Activated B cell treated with CpG ODN at 0.5 μM for 24 hours (primary cell): ENCODE measurements at places on chromosomes 13 and 19. TPM values are rescaled to one million over a fixed set of nuclear protein-coding genes. Genes with fewer than 3 reads are reported as not detected.
A peak's percentile ranks its signal among the peaks of the same experiment; 100 is the strongest.

DNA sequence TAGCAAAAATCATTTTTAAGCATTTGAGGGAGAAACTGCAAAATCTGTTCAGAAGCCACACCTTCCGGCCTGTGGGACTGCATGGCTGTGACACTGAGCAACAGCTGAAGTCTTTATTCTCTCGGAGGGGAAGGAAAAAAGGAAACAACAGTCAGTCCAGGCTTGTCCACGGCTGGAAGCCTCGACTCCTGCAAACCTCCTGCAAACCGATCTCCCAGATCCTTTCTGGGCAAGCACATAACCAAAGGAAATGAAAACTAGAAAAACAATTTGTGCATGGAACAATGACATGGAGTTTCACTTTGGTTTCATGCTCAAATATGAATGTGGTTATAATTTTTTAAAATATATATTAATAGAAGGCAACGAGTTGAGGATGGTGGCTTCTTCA is 1.0 kb downstream of the COL4A1 start:
- H3K27ac ChIP-seq, result no peak overlapping the region
- no peak overlapping the region for H3K4me3 ChIP-seq
- DNase-seq, result no peak
- H3K27me3 ChIP-seq, result peaks cover 60% of the 10 kb centered on the region
- H3K36me3 ChIP-seq, result no peaks in the 10 kb centered on the region

GRCh38 chr13:113083402-113084061 is 22.1 kb upstream of the F7 start:
- no peak overlapping the region for H3K4me3 ChIP-seq
- peaks cover 12% of the 10 kb centered on the region for H3K36me3 ChIP-seq
- no peak for DNase-seq
- H3K4me1 ChIP-seq, result no peaks in the 10 kb centered on the region
- H3K27me3 ChIP-seq, result no peaks in the 10 kb centered on the region

GRCh38 chr19:1251330-1252220 is 3.2 kb downstream of the MIDN start:
- peak; percentile 53 for DNase-seq
- H3K4me3 ChIP-seq, result peak overlapping the region; percentile 89
- H3K4me1 ChIP-seq, result peaks cover 38% of the 10 kb centered on the region
- H3K27ac ChIP-seq, result peak overlapping the region; percentile 89

- H3K27ac ChIP-seq, result no peak overlapping the region
- no peak for DNase-seq
- no peak overlapping the region for H3K4me3 ChIP-seq
- H3K27me3 ChIP-seq, result no peaks in the 10 kb centered on the region
- no peaks in the 10 kb centered on the region for H3K4me1 ChIP-seq
These were observed 991.2 kb downstream of the UQCRFS1 start for GRCh38 chr19:28221736-28222135.

ATG4D gene
- total RNA-seq, result 37.8 and 39.1 TPM in 2 replicates

DNA sequence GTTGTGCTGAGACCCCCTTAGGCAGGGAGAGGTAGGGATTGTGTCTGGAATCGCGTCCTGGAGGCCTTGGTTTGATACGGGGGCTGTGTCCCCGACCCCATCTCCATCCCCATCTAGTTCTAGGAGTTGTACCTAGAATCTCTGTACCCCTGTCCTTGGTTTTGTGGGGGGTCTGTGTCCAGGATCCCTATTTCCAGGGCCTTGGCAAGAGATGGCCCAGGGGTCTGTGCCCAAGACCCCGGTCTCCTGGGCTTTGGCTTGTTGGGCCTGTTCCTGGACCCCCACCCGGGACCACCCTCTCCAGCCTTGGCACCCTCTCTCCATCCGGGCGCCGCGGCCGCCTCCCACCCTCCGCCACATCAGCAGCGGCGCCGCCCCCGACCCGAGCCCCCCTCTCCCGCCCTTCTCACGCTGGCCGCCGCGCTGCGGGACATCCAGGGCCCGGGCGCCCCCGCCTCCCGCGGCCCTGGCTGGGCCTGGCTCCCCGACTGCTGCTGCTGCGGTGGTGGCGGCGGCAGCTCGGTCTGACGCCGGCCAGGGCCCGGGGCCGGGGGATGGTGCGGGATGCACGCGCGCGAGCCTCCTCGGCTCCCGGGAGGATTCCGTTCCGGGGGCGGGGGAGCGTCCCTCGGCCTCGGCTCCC is at the start of gene NUMBL:
NUMBL (minus strand) TSS at position 602 of the 643 bp plus-strand sequence; CDS start at position 434, 168 bp downstream.
- H3K27me3 ChIP-seq, result no peaks in the 10 kb centered on the region
- H3K27ac ChIP-seq, result peak within 1 kb of the TSS; percentile 89
- peak within 1 kb of the TSS; percentile 95 for H3K4me3 ChIP-seq
- DNase-seq, result no peak
- peaks cover 16% of the 10 kb centered on the region for H3K4me1 ChIP-seq
- H3K36me3 ChIP-seq, result peaks cover 18% of the 10 kb centered on the region

SOX1 gene
- not detected in 2 replicates for total RNA-seq

AXL gene
- total RNA-seq, result not detected in 2 replicates

GRCh38 chr13:23701186-23701585 is 131.0 kb downstream of the TNFRSF19 start:
- H3K4me1 ChIP-seq, result peaks cover 10% of the 10 kb centered on the region
- H3K4me3 ChIP-seq, result no peak overlapping the region
- no peaks in the 10 kb centered on the region for H3K36me3 ChIP-seq
- H3K27me3 ChIP-seq, result peaks cover 9% of the 10 kb centered on the region
- no peak overlapping the region for H3K27ac ChIP-seq

- no peaks in the 10 kb centered on the region for H3K4me1 ChIP-seq
- DNase-seq, result no peak
- peaks cover 23% of the 10 kb centered on the region for H3K27me3 ChIP-seq
- no peaks in the 10 kb centered on the region for H3K36me3 ChIP-seq
- no peak overlapping the region for H3K27ac ChIP-seq
These were observed 177.3 kb downstream of the DNAJC15 start for GRCh38 chr13:43200736-43201135.

DNA sequence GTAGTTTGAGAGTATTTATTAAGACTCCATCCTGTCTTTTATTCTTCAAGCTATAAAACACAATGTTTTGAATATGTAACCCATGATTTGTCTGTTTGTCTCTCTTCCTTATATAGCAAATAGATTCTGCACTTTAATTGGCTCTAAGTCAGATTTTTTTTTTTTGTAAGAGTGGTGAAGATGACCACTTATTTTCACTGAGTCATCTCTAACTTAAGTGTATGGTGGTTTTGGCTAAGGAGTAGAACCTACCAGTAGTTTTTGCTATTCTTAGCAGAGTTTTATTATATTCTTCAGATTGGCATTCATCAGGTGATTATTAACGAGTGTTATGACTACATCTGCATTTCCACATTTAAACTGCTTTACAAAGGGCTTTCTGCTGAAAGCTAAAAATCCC is 194.7 kb downstream of the LMO7 start:
- no peak overlapping the region for H3K4me3 ChIP-seq
- no peaks in the 10 kb centered on the region for H3K27me3 ChIP-seq
- no peak for DNase-seq

DNA sequence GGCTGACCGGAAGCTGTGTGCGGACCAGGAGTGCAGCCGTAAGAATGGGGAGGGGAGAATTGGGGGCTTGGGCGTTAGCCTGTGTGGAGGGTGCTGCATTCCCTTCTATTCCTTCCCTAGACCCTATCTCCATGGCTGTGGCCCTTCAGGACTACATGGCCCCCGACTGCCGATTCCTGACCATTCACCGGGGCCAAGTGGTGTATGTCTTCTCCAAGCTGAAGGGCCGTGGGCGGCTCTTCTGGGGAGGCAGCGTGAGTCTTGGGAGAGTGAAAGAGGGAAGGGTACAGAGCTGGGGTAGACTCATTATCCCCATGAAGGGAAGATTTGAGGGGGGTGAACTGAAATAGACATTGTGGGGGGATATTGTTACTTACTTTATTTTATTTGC is 306 bp downstream of the MIA start:
- no peak for DNase-seq
- peaks cover 37% of the 10 kb centered on the region for H3K36me3 ChIP-seq
- peak overlapping the region; percentile 44 for H3K4me3 ChIP-seq

GRCh38 chr19:29942404-29943261 is 594 bp downstream of the URI1 start:
- peak overlapping the region; percentile 92 for H3K27ac ChIP-seq
- DNase-seq, result peak; percentile 75
- peaks cover 5% of the 10 kb centered on the region for H3K27me3 ChIP-seq
- H3K4me1 ChIP-seq, result peaks cover 42% of the 10 kb centered on the region
- H3K36me3 ChIP-seq, result peaks cover 7% of the 10 kb centered on the region
- H3K4me3 ChIP-seq, result peak overlapping the region; percentile 96

DNA sequence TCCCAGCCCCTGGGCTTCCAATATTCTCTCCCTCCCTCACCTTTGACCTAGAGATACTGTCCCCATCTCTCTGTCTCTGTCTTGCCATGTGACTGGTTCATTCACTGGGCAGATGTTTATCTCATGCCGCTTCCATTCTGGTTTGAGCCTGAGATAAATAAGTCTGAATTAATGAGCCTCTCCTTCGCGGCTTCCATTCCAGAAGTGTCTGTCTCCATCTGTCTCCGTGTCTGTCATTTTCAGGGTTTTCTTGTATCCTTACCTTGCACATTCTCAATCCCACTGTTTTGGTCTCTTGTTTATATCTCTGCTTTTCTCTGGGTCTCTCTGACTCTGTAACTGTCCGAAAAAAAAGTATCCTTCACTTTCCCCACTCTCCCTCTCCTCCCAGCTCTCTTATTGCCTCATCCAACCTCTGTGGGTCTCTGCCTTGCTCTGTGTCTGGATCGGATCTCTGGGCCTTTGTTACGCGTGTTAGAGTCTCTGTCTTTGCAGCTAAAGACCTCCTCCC is 4.3 kb downstream of the SPHK2 start:
- peak overlapping the region; percentile 86 for H3K4me3 ChIP-seq
- H3K27me3 ChIP-seq, result no peaks in the 10 kb centered on the region
- H3K4me1 ChIP-seq, result peaks cover 45% of the 10 kb centered on the region
- peak overlapping the region; percentile 90 for H3K27ac ChIP-seq

- H3K27ac ChIP-seq, result no peak overlapping the region
- H3K27me3 ChIP-seq, result no peaks in the 10 kb centered on the region
- DNase-seq, result no peak
- H3K36me3 ChIP-seq, result no peaks in the 10 kb centered on the region
These were observed 271.0 kb downstream of the SLITRK5 start for GRCh38 chr13:87942205-87942604.

DNA sequence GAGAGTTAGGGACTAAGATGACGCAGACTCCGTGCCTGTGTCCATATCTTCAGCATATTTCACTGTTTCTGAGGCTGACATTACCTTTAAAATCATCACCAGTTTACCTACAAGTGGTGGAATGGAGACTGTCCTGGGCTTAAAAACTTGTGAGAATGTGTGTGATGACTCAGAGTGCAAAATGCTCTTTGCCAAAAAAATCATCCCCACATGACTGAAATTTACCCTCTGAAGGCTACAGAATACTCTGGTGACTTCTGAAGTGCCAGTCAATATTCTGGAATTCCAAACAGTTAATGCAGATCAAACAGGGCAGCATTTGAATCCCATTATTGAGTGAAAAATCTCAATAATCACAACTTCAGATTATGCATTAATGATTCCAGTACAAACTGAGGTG is 901.4 kb downstream of the EFNB2 start:
- no peaks in the 10 kb centered on the region for H3K36me3 ChIP-seq
- no peak overlapping the region for H3K27ac ChIP-seq
- H3K27me3 ChIP-seq, result no peaks in the 10 kb centered on the region
